ENCODE measurements at places on chromosomes 12 and 14.

GRCh38 chr12:103779410-103780092, 61.5 kb downstream of the NT5DC3 start:
- DNase-seq = no peak

DNA sequence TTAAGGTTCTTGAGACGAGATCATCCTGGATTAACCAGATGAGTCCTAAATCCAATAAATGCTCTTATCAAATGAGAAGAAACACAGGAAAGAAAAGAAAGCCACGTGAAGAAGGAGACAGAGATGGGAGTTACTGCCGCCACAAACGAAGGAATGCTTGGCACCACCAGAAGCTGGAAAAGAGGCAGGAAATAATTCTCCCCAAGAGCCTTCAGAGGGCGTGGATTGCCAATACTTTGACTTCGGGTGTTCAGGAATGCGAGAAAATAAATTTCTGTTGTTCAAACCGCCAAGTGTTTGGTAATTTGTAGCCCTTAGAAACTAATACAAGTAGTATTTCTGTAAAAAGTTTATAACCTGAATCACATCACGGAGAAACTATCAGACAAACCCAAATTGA, 31.3 kb downstream of the ABCD2 start:
- no peak for DNase-seq

DNA sequence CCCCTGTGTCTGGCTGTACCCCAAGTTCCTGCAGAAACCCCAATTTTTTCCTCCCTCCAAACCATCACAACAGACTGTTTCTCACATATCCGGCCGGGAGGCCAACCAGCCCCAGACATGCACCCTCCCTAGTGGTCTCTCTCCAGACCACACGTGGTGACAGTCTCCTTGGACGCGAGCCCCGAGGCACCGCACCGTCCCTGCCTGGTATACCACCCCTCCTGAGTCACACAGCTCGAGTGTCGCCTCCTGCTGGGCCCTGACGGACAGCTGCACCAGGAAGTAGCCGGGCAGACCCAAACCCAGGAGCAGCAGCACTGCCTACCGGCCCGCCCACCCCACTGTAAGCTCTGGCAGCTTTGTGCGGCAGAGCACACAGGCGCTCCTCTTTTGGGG, 97.4 kb downstream of the RFLNA start:
- no peak for DNase-seq

DNA sequence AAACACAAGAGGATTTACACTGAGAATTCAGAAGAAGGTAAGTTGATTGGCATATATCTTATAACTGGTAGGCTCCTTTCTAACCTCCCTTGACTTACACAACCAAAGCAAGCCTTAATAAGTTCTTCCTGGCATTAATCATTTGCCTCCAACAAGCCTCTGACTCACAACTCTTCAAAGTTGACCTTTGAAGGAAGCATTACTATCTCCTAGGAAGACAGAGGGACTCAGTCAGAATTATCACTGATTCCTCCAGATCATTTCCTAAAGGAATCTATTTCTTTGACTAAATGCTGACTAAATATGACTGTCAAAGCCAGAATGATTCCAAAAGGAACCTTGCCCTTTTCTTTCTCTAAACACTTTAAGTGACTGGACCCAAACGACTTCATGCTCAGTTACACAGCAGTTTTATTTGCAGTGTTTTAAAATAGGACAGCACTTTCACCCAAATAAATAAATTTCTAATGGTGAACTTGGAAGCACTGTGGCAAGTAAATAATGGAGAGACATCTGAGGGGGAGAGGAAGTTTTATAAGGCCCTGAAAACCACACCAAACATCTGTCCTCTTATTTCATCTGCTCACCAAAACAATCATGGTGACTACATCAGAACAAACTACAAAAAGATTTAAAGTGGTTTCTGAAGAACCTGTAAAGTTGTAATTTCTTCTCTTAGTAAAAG, 128.2 kb downstream of the KLHL28 start:
- DNase-seq = no peak

GRCh38 chr12:94593822-94594442, 56.4 kb downstream of the TMCC3 start:
- no peak for DNase-seq

- no peak for DNase-seq
Measured at GRCh38 chr12:123034022-123034541, 53.6 kb downstream of the ARL6IP4 start.

GRCh38 chr14:54767139-54767431, 135.5 kb downstream of the GCH1 start:
- no peak for DNase-seq

GRCh38 chr12:84124211-84124610, 788.4 kb downstream of the SLC6A15 start:
- DNase-seq = no peak

- peak; percentile 37 for DNase-seq
Measured at GRCh38 chr12:4809013-4809448, 88.8 kb downstream of the GALNT8 start.

- no peak for DNase-seq
Measured at GRCh38 chr12:26058818-26059217, 66.0 kb downstream of the BHLHE41 start.

- DNase-seq = no peak
Measured at GRCh38 chr12:111122458-111122878, 202.1 kb upstream of the MYL2 start.

- peak; percentile 58 for DNase-seq
Measured at GRCh38 chr12:116194935-116195431, 82.5 kb downstream of the MED13L start.

DNA sequence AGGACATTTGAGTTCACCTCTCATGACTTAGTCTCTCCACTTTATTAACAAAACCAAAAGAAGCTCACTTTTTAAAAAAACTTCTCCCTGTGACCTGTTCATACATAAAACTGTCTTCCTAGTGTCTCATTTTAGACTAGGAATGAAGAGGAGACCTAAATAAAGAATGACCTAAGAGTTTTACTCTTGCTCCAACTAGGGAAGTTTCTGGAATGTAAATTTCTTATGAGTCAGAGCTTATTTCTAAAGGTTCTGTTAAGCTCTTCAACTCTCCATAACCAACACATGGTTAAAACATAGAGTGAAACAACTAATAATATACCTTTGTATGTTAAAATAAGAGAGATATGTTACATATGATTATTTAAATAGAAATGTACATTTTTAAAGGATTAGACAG, 369.8 kb downstream of the EMP1 start:
- no peak for DNase-seq

GRCh38 chr12:62966990-62967506, 32.1 kb upstream of the PPM1H start:
- DNase-seq = no peak

GRCh38 chr12:3977621-3978020, 104.4 kb upstream of the PARP11 start:
- DNase-seq = no peak

GRCh38 chr14:64758025-64758521, 53.8 kb downstream of the PLEKHG3 start:
- peak; percentile 30 for DNase-seq

DNA sequence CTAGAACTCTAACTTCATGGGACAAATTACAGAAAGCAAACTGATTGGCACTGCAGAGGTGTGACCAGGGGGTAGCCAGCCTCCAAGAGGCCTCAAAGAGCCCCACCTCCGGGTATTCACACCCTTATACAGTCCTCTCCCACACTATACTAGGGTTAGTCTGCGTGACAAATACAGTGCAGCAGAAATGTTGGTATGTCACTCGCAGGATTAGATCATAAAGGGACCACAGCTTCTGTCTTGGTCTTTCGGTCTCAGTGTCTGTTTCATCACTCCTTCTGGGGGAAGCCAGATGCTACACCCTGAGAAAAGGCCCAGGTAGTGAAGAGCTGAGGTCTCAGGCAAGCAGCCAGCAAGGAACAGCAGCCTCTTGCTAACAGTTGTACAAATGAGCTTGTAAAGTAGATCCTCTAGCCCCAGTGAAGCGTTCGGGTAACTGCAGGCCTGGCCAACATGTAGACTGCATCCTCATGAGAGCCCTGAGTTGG, 68.9 kb upstream of the SAV1 start:
- DNase-seq = peak; percentile 16

- no peak for DNase-seq
Measured at GRCh38 chr14:95300002-95300696, 19.6 kb downstream of the CLMN start.

DNA sequence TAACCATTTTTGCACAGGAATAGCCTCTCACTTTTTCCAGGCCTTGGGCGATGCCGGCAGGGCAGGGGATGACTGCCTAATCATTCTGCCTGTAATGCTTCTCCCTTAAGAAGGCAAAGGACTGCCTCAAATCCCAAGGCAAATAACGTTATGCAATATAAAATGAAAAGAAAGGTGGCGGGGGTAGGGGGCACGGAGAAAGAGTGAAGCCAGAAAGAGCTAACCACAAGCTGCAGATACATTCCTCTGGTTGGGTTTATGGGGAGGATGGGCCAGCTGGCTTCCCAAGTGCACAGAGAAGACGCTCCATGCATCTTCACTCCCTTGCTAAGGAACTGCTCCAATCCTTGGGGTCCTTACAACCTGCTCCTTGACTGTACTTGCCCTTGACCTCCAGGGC, 229.5 kb downstream of the FOXN3 start:
- DNase-seq = no peak

DNA sequence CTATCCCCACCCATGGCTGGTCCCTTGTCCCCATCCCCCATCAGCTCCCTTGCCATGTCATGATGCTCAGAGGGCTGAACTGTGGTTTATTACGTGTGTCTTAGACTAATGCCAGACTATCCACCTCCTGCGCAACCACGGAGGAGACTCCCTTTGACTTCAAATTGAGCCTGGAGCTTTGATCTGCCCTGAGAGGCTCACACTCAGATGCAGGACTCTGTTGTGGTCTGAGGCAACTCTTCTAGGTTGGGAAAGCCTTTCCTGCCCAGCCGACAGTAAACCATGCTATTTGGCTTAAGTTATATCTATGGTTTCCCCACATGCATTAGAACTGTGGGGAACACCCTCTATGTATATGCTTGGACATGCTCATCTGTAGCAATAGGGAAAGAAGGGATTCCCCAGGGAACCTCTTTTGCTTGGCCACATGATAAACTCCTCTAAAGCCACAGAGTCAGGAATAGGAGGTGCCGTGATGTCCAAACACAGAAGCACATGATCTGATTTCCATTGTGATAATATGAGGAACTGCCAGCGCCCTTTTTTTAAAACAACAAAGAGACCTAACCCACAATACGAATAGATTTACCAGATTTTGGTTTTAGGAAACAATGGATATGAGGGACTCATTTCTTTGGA, 11.1 kb upstream of the LGALS3 start:
- DNase-seq = no peak

- DNase-seq = no peak
Measured at GRCh38 chr12:53975064-53975471, 314 bp upstream of the HOTAIR start.

DNA sequence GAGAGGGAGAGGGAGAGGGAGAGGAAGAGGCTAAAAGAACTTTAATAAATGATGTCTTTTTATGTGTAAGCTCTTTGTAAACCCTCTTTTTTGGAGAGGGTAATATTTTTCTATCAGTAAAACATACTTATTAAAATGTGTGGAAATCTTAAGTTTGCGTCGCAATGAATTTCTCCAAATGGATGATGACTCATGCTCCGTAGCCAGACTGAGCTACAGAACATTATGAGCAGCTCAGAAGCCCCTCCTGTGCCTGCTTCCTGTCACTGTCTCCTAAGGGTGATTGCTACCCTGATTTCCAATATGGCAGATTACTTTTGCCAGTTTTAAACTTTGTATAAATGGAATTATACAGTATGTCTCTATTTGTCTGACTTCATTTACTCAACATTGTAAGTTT, 13.0 kb upstream of the PYGL start:
- DNase-seq = no peak

- no peak for DNase-seq
Measured at GRCh38 chr14:75619548-75619947, 41.1 kb downstream of the ERG28 start.

DNA sequence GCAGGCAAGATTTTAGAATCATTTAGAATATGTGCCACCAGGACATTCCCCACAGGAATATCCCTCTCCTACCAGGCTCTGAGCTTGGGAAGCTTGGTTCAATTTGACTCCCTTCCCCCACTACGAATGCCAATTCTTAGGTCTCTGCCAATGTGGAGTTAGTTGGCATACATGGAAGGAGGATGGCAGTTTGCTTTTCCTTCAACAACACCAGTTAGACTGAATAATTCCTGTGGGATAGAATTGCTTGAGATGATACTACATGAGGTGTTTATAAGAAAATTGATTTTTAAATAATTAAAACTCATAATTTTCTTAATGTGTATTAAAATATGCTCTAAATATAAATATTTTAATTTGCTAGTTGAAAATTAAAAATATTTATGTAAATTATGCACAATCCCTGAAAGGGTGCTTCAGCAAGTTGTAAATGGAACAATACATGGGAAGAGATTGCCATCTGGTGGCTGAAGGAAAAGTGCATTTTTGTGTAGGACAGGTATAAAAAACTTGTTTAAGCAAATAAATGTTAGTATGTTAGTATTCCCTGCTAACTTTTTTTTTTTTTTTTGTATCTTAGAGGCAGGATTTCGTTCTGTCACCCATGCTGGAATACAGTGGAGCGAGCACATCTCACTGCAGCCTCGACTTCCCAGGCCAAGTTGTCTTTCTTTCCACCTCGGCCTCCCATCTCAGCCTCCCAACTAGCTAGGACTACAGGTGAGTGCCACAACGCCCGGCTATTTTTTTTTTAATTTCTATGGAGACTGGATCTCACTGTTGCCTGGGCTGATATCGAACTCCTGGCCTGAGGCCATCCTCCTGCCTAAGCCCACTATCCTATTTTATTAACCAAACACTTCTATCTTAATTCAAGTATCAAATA, 25.8 kb upstream of the STRAP start:
- DNase-seq = peak; percentile 63

- DNase-seq = no peak
Measured at GRCh38 chr12:51838762-51839161, 9.8 kb downstream of the FIGNL2 start.

DNA sequence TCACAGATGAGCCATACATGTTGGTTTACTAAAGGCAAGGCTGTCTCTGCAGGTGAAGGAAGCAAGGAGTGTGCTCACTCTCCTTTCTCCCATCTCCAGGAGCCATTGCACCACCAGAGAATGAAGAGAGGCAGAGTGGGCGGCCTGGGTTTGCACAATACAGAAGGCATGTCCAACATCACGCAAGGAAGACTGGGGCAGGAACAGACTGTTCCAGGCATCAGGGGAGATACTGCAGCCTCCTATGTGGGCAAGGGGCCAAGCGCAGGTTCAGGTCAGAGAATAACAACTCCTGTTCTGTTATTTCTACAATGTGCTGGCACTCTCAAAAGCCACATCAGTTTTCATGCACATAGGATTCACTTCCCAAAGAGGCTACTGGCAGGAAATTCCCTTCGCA, 1.7 kb upstream of the TMEM229B start:
- DNase-seq = no peak

DNA sequence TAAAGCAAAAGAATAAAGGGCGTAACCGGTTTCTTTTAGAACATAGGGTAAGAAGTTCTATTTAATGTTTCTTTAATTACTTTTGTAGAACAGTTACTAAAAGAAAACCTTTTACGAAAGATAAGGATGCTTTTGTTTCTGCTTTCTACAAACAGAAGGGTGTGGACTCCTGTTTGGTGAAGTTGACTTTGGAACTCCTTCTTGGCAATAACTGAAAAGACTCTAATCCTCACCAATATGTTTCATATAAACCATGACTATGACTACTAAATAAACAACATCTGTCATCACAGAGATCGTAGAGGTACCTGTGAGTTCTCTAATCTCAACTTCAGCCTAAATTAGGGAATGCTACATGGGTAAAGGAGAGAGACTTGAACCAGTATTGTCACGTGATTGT, 210.8 kb upstream of the FLRT2 start:
- no peak for DNase-seq

Data from CD4-positive, alpha-beta T cell treated with Interleukin-15 for 4 hours (primary cell).